ENCODE measurements at places on chromosomes 1 and 21.

- DNase-seq, result no peak
Observed at GRCh38 chr1:27666791-27667254, 5.2 kb downstream of the IFI6 start.

DNA sequence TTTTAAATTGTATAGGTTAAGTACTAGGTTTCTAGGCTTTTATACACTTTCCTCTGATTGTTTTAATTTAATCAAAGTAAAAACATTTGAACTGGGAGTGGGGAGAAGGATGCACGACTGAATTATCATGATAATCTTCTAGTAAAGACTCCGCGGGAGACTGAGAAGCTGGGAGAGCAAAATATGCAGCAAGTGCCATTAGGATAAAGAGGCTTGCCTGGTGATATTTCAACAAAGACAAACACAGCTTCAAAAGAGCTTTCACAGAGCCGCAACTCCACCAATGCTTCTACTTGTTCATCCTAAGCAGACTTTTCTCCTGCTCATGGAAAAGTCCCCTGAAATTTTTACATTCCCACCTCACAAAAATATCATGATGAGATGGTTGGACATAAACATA, 239.0 kb upstream of the PTBP2 start:
- DNase-seq, result no peak

GRCh38 chr1:210726621-210727020, 397.9 kb downstream of the HHAT start:
- DNase-seq, result peak; percentile 10

DNA sequence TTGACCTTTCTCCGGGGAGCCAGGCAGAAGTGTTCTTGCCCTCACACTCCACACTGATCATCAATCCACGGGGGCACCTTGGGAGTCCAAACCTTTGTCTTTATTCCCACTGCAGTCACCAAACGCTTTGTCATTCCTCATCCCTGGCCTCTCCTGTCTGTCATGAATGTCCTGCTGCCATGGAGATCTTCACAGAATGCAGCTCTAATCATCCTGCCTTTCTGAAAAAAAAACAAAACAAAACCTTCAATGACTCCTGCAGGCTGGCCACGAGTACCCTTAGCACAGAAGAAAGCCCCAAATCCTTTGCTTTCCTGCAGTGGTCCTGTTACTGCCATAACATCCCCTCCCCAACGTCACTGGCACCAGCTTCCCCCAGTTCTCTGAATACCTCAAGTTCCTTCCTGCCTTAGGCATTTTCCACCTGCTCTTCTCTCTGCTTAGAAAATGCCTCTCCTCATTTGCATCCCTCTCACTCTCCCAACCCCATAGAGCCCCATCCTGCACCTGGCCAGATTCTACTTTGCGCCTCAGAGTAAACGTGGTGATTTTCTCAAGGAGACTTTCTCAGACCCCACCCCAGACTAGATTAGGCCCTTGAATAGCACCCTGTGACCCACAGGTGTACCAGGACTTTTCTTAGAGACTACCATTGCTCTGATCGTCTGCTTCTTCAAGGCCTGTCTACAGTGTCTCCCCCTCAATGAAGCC, 131.2 kb downstream of the AK5 start:
- DNase-seq, result no peak

- no peak for DNase-seq
Observed at GRCh38 chr1:39214714-39214997, 10.2 kb downstream of the MACF1 start.

- no peak for DNase-seq
Observed at GRCh38 chr1:203379825-203380224, 28.9 kb upstream of the FMOD start.

- no peak for DNase-seq
Observed at GRCh38 chr1:48018799-48019198, 21.6 kb upstream of the TRABD2B start.

DNA sequence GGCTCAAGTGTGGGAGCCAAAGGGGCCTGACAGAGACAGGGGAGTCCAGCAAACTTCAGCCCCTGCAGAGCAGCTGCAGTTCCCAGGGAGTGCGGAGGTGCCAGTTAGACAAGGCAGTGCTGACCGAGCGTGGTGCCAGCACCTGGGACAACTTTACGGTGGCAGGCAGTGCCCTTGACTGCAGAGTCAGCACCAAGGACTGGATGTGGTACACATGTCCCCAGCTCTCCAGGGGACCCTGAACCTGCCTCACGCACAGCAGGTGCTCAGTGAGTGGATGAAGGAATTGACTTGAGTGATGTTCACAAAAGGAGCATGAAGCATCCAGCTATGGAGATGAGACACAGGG, 296.5 kb downstream of the SIPA1L2 start:
- no peak for DNase-seq

- no peak for DNase-seq
Observed at GRCh38 chr1:224872832-224873433, 56.5 kb upstream of the DNAH14 start.

- peak; percentile 29 for DNase-seq
Observed at GRCh38 chr1:56709269-56709880, 64.3 kb downstream of the PRKAA2 start.

- DNase-seq, result peak; percentile 14
Observed at GRCh38 chr1:121558514-121558913, 373.7 kb downstream of the SRGAP2C start.

- DNase-seq, result peak; percentile 13
Observed at GRCh38 chr1:170533298-170533697, 1.3 kb downstream of the GORAB start.

GRCh38 chr1:12001996-12002493, 17.3 kb upstream of the MIIP start:
- DNase-seq, result peak; percentile 87

DNA sequence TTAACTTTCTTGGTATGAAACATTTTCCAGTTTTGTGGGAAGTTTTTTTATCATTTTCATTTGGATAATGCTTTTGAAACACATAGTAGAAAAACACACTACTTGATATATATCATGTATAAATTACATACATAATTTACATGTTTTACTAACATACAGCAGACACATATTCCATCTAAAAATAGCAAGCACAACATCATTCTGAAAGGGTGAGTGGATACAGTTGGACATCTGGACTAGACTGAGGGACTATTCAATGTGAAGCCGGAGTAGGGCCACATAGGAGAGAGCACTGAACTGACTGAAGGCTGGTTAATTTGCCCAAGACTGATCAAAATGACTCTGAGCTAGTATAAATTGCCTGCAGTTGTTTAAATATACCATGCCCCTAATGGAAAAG, 11.7 kb downstream of the CDKN2C start:
- no peak for DNase-seq

GRCh38 chr1:177925006-177925405, 44.9 kb downstream of the SEC16B start:
- no peak for DNase-seq

DNA sequence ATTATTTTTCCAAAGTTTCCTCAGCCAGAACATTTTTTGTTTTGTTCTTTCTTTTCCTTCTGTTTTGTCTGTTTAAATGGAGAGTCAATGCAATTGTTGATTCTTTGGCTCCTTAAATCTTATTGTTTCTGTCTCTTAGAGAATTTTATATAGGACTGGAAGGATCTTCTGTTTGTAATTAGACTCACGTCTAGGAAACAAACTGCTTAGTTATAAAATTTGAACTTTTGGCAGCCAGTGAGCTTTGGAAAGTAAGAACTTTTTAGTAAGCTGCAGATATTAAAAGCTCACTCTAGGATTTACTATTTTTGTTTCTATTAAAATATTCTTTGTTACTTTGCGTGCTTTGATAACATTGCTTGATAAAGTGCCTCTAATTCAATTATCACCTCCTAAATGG, 109.8 kb upstream of the HNRNPU start:
- DNase-seq, result no peak

Data from RCC 7860 (cell line).